ENCODE measurements at places on chromosomes 7 and 10.
A peak's percentile ranks its signal among the peaks of the same experiment; 100 is the strongest.

DNA sequence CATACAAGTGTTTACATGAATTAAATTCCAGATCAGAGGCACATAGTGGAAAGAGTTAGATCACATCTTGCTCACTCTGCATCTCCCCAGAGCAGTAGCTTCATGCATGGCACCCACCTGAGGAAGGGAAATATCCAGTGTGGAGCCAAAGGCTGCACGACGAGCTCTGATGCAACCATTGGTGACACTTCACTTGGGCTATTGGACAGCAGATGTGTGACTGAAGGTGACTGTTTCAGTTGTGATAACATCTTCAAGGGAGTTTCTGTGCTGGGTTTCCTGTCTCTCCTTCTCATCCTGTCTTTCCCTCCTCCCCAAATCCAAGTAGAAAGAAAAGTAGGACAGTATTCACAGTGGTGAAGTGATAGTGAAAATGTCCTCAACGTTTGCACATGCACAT is 115.0 kb downstream of the TAF3 start:
- no peak for DNase-seq

DNA sequence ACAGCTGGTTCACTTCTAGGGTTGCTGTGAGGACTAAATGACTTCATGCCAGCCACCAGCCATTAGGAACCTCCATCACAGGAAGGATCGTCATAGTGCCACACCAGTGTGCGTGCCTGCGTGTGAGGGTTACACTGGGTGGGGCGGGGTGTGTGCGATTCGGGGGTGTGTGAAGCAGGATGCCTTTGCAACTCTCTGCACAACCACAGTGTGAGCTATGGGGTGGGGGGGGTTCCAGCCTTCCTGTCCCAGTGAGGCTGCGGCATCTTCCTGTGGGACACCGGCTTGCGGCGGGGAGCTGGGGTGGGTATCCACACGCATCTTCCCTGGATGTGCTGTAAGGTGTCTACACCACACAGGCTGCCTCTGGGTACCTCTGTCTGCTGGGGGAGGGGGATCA is 6.9 kb upstream of the ELFN1 start:
- DNase-seq: no peak

DNA sequence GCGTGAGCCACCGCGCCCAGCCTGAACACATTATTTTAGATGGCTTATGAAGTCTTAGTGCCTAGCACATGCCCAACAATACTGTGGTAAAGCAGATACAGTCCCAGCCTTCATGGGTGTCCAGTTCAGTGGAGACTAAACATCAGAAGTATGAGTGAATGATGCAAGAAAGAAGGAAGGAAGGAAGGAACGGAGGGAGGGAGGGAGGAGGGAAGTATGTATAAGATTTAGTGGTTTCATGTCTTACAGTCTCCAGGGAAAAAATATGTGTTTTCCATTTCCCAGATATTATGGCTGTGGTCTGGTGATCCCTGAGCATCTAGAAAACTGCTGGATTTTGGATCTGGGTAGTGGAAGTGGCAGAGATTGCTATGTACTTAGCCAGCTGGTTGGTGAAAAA is 2.9 kb downstream of the AS3MT start:
- DNase-seq: no peak

GRCh38 chr7:142483659-142484317 is 225.9 kb upstream of the PRSS58 start:
- no peak for DNase-seq

GRCh38 chr7:33379891-33380525 is 250.6 kb downstream of the BBS9 start:
- DNase-seq: no peak

GRCh38 chr7:32905175-32905662 is 13.7 kb upstream of the KBTBD2 start:
- peak; percentile 42 for DNase-seq

DNA sequence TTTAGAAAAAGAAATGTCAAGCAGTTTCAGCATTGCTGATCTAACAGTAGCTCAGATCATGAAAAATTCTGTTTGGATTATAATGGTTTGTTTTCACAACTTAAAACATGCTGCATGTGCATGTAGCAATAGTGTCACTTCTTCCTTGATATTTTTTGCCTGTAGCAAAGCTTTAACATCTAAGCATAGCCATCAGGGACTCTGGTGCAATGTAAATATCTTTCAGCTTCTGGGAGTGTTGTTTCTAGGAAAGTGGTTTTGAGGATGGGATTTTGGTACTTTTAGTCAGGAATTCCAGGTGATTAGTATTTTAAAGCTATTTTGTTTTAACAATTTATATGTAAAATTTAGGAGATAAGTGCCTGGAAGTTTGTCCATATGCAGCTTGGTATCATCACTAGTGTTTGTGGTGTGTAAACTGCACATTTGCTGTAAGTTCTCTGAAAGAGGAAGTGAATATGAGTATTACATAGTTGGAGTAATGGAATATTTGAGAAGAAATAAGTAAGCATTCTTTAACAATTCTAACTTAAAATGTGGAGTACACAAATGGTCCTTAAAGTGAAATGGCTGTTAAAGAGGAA is 1.9 kb downstream of the RSBN1L start:
- DNase-seq: no peak

DNA sequence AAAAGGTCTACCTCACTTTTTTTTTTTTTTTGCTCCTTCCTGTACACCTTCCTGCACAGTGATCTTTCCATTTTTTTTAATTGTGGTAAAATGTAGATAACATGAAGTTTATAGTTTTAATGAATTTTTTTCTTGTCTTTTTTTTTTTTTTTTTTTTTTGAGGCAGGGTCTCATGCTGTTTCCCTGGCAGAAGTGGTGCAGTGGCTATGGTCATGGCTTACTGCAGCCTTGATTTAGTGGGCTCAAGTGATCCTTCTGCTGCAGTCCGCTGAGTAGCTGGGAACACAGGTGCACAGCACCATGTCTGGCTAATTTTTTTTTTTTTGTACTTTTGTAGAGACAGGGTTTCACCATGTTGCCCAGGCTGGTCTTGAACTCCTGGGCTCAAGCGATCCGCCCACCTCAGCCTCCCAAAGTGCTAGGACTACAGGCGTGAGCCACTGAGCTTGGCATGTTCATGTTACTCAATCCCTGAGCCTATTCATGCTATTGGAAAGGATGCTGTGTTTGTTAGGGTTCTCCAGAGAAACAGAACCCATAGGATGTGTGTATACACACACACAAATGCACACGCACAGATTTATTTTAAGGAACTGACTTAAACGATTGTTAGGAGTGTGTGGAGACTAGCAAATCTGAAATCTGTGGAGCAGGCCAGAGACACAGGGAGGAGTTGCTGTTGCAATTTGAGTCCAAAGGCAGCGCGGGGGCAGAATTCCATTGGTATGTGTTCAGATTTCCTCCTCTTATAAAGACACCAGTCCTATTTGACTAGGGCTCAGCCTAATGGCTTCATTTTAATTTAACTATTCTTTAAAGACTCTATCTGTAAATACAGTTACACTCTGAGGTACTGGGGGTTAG is 29.1 kb downstream of the GALNT11 start:
- DNase-seq: no peak

DNA sequence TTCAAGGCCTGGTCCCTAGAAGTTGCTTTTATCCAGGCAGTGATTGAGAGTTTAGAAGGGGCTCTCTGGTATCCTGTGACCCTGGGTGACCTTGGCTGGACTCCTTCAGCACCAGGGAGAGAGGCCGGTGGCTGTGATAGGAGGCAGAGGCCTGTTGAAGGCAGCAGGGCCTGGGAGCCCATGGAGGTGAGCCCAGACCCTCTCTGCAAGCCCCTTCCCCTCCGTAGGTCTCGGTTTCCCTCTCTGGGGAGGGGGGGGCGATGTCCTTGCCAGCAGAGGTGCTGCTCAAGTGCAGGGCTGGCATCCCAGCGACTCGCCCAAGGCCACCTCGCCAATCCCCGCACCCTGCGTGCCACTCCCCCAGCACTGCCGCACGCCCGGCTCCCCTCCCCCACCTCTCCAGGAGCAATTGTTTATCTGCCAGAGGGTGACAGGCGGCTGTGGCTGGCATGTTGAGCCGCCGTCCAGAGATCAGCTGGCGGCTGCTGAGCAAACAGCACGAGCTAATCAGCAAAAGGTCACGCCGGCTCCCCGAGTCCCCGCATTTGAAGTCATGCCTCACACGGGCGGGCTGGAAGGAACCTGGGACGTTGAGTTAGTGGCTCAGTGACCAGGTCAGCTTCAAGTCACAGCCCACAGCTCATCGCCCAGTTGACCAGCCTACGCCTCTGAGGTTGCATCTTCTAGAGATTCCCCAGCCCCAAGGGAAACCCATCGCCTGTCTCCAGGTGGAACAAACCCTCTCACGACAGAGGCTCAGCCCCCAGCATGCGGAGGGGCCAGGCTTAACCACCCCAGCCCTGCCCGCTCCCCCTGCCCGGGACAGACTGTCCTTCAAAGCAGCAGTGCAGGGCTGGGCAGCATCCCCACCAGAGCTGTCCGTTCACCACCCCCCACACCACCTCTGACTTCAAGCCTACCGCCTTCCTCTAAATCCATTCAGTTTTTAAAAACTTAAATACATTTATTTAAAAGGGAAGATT is 43.7 kb downstream of the ELFN1 start:
- no peak for DNase-seq

DNA sequence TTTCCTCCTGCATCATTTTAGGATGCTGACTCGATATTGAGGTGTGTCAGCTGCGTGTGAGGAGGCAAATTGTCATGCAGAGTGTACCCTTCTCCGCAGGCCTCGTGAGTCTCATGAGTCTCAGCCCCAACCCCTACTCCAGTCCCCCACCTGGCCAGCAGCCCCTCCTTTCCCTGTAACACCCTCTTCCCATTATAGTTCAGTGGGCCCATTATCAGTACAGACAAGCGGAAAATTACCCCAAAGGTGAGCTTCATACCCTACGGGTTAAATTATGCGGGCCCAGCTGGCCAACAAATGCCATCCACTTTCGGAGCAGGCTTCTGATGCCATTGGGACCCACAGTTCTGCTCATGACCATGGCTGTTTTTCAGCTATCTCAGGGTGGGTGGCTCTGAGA is 25.2 kb downstream of the SFTPD start:
- no peak for DNase-seq

- DNase-seq: no peak
These were observed 625 bp downstream of the RP9 start for GRCh38 chr7:33108554-33109004.

- DNase-seq: no peak
These were observed 1.4 kb downstream of the FGFBP3 start for GRCh38 chr10:91907914-91908336.

- DNase-seq: no peak
These were observed 36.0 kb upstream of the FRMD4A start for GRCh38 chr10:14366760-14367159.

- no peak for DNase-seq
These were observed 9.1 kb downstream of the BTBD16 start for GRCh38 chr10:122280156-122280555.

DNA sequence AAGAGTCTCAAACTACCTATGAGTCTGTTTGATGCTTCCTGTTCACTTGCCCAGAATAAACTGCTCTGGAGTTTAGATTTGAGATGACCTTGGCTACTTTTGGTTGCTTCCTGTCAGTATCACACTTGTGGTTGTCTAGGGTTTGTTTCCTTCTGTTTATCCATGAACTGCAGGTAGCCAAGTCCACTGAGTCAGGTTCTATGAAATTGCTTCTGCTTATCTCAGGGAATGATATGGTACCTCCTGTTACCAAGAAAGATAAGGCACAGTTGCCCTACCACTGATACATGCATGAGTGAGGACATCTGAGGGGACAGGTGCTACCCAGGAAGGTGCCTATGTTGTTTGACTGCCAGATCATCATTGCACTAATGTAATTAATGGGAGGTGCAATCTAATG is 15.8 kb upstream of the EEPD1 start:
- DNase-seq: no peak

DNA sequence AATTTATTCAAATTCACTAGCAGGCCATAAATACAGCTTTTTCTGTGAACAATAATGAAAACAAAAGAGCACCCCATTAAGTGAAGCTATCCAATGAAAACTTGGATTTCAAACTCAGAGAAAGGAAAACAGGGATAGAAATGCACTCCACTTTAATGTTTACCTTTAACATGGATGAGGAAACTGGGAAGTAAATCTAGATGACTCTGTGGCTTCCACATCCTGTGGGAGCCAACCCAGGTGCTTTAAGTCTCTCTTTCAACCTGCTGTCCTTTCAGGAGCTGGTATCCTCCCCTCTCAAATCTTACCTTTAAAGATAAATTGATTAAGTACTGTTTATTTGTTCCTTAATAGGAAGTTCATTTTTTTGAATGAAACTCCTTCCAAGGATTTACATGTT is 21.5 kb upstream of the SGMS1 start:
- DNase-seq: no peak

GRCh38 chr10:79407423-79407796 is 38.0 kb downstream of the ZCCHC24 start:
- DNase-seq: no peak

DNA sequence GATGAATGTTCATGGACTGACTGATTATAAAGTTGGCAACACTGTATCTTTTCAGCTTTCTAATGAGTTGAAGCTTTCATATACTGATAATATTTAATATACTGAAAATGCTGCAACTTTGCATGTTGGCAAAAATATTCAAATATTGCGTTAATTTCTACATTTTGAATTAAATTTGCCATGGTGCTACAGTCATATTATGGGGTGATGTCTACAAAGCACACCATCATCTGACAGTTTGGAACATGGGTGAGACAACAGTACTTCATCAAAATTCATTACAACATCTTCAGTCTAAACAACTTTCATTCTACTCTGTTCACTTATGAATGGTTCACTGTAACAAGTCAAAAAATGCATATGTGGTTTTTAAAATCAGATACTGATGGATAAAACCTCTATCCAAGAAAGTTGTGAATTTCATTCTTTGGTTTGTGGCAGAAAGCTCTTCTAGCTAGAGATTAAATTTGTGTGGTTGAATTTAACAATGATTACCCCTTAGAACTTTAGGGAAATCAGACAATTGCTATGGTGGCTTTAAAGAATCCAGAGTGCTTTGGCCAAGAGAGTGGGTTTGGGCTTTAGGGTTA is 136.4 kb downstream of the TMEM26 start:
- DNase-seq: no peak

- DNase-seq: no peak
These were observed 30.4 kb upstream of the JAZF1 start for GRCh38 chr7:28211006-28211405.

- no peak for DNase-seq
These were observed 3.8 kb downstream of the GPRIN2 start for GRCh38 chr10:46552526-46553237.
